Breast epithelium (tissue), 4 donors: ENCODE measurements at places on chromosomes 5 and 9.
A peak's percentile ranks its signal among the peaks of the same experiment; 100 is the strongest.

GRCh38 chr5:141512911-141513626 lies 24.2 kb downstream of the PCDHGC5 start:
- DNase-seq, result no peak

DNA sequence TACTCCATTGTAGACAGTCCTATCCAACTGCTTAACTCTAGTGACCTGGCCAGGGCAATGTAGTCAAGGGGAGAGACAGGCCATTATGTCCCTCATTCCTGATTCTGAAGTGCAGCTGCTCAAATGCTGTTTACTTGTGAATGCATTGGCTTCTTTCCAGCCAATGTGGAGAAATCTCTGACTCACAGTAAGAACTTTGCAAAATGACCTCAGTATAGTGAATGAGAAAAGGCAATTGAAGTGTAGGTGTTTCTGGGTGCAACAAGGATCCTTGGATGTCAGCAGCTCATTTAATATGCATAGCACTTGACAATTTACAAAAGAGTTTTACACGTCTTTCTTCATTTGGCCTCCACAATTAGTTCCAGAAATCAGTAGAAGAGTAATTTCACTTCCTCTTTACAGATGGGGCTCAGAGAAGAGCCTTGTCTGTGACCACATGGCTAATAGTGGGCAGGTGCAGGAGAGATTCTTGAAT lies 367.2 kb downstream of the OSTF1 start:
- DNase-seq, result no peak

DNA sequence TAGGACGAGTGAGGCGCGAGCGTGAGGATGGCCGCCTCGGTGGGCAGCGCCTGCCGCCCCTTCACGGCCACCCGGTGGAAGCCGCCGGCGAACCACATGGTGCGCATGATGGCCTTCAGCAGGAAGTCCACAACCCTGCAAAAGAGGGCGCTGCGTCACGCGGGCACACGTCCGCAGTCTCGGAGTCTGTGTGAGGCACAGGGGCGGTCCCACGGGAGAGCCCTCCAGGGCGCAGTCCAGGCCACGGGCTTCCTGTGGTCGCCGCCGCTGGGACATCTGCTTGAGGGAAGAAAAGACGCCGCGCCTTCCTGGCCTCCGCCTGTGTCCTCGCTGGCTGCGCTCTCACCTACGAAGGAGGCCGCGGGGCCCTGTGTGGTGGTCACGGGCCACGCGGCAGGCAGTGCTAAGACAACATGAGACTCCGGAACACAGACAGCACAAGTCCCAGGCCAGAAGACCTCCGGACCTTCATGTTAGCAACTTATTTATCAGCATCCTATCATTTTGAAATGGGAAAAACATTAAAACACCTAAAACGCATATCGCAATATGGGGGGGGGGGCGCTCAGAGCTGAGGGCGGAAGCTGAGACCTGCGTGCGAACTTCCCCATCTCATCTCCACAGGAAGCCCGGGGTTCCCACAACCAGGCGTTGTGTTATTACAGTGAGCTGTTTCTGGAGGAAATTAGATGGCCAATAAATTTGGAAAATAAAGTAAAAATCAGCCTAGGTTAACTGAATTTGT lies 28.8 kb downstream of the LPCAT1 start:
- DNase-seq, result no peak

GRCh38 chr5:112931473-112931872 lies 9.4 kb upstream of the REEP5 start:
- no peak for DNase-seq

- DNase-seq, result no peak
Measured at GRCh38 chr9:126069400-126069955, 257.2 kb upstream of the MVB12B start.

- no peak for DNase-seq
Measured at GRCh38 chr5:153559926-153560325, 69.5 kb downstream of the GRIA1 start.

DNA sequence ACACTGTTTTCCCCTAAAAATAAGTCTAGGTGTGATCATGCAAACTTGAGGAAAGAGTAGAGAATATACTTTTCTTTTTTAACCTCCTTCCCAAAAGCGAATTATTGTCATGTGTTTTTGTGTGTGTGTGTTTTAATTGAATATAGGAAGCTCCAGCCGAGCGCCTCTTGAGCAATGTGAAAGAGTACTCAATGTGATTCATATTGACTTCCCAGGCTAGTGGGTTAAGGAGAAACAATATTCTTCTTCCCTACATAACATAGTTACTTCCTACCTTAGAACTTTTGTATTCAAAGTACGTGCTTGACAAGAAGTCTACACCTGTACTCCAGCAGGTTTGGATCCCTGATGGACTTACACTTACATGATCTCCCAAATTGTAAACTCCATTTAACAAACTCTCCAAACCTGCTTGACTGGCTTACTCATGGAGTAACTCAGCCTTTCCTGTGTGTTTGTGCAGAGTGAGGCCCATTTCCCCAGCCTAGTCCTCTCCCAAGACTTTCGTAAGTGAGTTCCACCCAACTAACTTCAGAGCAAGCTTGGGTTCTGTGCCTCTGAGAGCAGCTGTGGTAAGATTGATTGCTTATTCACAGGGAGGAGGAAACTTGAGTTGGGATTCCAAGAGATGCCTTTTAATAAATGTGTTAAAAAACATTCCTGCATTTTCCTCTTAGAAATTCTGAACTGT lies 9.3 kb downstream of the SLC28A3 start:
- no peak for DNase-seq

DNA sequence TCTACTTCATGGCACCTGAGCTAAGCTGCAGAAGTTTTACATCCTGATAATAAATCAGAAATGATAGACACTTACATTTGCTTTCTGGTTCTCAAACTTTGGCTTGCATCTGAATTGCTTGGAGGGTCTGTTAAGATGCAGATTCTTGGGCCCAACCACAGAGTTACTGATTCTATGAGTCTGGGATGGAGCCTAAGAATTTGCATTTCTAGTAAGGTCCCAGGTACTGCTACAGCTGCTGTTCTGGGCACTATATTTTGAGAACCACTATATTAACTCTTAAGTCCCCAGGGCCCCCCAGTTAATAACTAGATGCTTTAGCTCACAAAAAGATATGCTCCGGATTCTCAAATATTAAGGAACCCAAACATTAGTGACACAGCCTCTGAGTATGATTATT lies 69.8 kb upstream of the DAB2 start:
- DNase-seq, result no peak

GRCh38 chr9:93674580-93675335 lies 98.4 kb downstream of the PHF2 start:
- peak; percentile 38 for DNase-seq

- DNase-seq, result no peak
Measured at GRCh38 chr9:91805031-91805430, 145.0 kb downstream of the ROR2 start.

- no peak for DNase-seq
Measured at GRCh38 chr5:41334758-41335157, 121.4 kb upstream of the C6 start.

DNA sequence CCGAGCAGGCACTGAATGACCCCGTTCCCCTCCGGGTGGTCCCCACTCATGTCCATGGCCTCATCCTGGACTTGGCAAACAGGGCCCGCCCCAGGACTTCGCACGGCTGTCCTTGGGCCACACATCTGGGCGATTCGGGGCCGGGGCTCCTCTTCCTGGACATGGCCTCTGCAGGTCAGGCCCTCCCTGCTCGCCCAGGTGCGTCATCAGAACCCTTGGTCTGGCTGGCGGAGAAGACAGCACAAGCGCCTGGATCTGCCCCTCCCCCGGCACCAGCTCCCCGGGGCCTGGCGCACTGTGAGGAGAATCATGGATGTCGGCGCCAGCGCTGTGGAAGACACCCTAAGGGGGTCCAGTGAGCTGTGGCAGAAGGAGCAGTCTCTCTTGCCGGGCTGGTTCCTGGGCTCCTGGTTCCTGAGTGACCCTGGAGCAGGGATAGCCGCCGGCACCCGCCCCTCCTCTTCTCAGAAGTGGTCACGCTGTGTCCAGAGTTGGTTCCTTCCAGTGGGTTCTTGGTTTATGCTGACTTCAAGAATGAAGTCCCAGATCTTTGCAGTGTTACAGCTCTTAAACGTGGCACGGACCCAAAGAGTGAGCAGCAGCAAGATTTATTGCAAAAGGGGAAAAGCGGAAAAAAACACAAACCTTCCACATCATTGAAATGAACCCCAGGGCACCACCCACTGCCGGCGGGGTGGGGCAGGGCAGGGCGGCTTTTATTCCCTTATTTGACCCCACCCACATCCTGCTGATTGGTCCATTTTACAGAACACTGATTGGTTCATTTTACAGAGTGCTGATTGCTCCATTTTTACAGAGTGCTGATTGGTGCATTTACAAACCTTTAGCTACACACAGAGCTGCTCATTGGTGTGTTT lies 25.9 kb upstream of the SLC12A7 start:
- DNase-seq, result peak; percentile 36
